ENCODE measurements at places on chromosomes 12 and 14. TPM values are rescaled to one million over a fixed set of nuclear protein-coding genes. Genes with fewer than 3 reads are reported as not detected.

SPIC gene
- not detected for polyA plus RNA-seq

DNA sequence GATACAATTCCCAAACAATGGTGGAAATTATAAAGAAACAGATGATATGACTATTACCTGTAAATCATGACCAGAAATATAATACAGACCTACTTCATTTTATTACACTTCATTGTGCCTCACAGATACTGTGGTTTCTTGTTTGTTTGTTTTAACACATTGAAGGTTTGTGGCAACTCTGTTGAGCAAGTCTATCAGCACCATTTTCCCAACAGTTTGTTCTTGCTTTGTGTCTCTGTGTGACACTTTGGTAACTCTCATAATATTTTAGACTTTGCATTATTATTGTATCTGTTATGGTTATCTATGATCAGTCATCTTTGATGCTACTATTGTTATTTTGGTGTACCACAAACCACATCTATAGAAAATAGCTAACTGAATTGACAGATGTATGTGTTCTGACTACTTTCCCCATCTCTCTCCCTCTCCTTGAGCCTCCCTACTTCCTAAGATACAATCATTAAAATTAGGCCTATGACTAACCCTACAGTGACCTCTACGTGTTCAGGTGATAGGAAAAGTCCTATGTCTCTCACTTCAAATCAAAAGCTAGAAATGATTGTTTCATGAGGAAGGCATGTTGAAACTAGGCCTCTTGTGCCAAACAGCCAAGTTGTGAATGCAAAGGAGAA lies 49.1 kb downstream of the FBXO33 start:
- H3K36me3 ChIP-seq, result no peaks in the 10 kb centered on the region
- DNase-seq, result no peak
- no peak overlapping the region for H3K4me3 ChIP-seq
- no peaks in the 10 kb centered on the region for H3K4me1 ChIP-seq
- H3K27me3 ChIP-seq, result no peaks in the 10 kb centered on the region

DNA sequence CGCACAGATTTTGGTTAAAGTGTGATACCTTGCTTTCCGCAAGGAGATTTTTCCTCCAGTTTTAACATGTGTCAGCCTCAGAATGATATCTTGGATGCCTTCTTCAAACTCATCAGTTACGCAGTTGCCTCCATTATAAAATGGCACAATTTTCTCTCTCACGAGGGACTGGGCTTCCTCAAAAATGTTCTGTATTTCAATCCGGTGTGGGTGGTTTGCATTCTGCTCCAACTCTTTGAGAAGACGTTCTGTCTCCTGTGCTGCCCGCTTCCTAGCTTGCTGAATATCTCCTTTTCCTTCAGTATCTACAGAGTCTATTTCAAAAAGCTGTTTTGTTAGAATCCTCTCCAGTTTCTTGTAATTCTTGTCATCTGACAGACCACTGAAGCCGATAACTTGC lies 1.8 kb downstream of the BAG5 start:
- no peak for DNase-seq
- peaks cover 19% of the 10 kb centered on the region for H3K36me3 ChIP-seq
- H3K27ac ChIP-seq, result no peak overlapping the region
- peaks cover 31% of the 10 kb centered on the region for H3K4me1 ChIP-seq
- H3K4me3 ChIP-seq, result no peak overlapping the region
- no peaks in the 10 kb centered on the region for H3K27me3 ChIP-seq

MMP19 gene
- 1.5 TPM for polyA plus RNA-seq

DNA sequence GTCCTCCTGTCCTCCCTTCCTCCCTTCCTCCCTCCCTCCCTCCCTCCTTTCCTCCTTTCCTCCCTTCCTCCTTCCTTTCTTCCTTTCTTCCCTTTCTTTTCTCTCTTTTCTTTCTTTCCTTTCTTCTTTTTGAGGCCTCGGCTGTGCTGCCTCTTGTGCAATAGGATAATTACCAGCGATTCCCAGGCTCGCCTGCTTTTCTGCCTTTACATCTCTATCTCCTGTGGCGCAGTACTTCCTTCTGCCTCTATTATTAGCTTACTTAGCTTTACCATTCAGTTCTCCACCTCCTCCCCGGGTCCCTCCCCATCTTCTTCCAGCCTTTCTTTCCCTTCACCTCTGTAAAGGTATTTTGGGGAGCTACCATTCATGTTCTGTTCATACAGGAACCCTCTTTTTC lies 19.9 kb downstream of the ETV6 start:
- H3K4me1 ChIP-seq, result peaks cover 83% of the 10 kb centered on the region
- DNase-seq, result peak; percentile 31
- H3K36me3 ChIP-seq, result peaks cover 4% of the 10 kb centered on the region
- no peaks in the 10 kb centered on the region for H3K27me3 ChIP-seq
- no peak overlapping the region for H3K27ac ChIP-seq

GRCh38 chr14:88599761-88600439 lies 37.1 kb downstream of the ZC3H14 start:
- DNase-seq, result no peak
- H3K27me3 ChIP-seq, result no peaks in the 10 kb centered on the region
- no peak overlapping the region for H3K4me3 ChIP-seq

- H3K27ac ChIP-seq, result no peak overlapping the region
- no peak for DNase-seq
- H3K4me3 ChIP-seq, result no peak overlapping the region
Observed at GRCh38 chr14:81187832-81188522, 32.8 kb downstream of the GTF2A1 start.

SLC25A21 gene
- not detected for polyA plus RNA-seq

COL2A1 gene
- not detected for polyA plus RNA-seq

CCDC196 gene
- not detected for polyA plus RNA-seq
